ENCODE measurements at places on chromosomes 13 and 19.

GRCh38 chr13:68851026-68851425 lies 1256.6 kb upstream of the ATXN8OS start:
- no peak for DNase-seq

DNA sequence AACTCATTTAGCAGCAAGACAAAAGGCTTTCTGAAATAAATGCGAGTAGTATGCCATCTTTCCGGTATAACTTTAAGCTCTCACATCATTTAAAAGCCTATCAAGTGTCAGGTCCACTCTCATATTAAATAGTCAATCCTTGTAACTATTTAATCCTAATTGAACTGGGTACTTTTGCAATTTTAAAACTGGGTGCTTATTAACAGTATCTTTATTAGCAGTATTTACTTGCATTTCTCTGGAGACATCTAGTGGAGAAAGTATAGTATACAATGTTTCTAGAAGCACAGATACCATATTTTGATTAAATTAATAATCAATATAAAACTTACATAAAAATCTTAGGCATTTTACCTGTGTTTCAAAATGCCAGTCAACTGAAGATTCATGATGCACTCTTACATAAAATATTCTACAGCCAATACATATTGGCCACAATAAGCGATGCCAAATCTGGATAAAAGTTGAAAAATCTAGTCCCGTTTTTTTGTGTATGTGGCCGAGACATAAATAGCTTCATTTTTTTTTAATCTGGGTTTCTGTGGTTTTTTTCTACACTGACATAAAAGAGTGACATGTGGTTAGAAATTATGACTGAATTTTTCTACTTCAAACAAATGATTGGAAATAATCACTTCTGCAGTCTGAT lies 4.3 kb upstream of the POSTN start:
- DNase-seq = no peak

DNA sequence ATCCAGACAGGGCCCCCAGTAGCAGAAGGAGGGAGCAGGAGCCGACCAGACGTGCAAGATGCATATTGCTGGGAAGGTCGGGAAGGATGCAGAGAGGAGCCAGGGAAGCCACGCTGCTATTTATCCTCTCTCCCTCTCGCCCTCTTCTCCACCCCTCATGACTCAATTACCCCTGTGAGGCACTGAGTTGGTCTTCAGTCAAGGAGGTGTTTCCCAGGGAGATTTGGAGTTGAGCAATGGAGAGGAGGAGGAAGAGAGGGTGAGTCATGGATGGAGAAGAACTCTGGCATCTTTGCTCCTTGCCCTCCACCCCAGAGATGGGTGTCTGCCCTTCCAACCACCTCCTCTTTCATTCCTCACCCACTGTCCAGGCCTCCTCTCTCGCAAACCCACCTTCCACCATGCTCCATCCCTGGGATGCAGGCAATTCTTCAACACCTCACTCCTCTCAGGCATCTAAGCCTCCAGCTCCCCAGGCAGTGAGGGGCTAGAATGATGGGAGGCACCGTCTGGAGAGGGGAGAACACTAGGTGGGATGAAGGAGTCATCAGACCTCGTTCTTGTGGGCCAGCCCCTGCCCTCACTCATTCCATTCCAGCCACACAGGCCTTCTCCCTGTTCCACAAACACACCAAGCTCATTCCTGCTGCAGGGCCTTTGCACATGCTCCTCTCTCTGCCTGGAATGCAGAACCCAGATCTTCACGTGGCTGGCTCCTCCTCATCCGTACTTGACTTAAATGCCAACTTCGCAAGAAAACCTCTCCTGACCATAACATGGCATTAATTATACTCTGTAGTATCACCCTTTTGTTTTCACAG lies at the start of gene SBSN:
SBSN (minus strand) TSS at position 94 of the 821 bp plus-strand sequence; CDS start at position 64, 30 bp downstream.
- no peak for DNase-seq

GRCh38 chr19:4083677-4084546 lies 17.2 kb upstream of the ZBTB7A start:
- DNase-seq = peak; percentile 74

GRCh38 chr13:106498158-106498557 lies 37.3 kb downstream of the EFNB2 start:
- no peak for DNase-seq

- no peak for DNase-seq
Observed at GRCh38 chr13:114104655-114105520, 27.5 kb downstream of the RASA3 start.

Measured in ureter (tissue), 1 donor.